ENCODE measurements at places on chromosomes 4 and X. TPM values are rescaled to one million over a fixed set of nuclear protein-coding genes. Genes with fewer than 3 reads are reported as not detected.

The SCARB2 gene
- 149 TPM for total RNA-seq

The TEX13D gene
- not detected for total RNA-seq

The RAB33A gene
- total RNA-seq, result 0.19 TPM

The BMP3 gene
- total RNA-seq, result not detected

The TAB3 gene
- 7.2 TPM for total RNA-seq

The DUSP9 gene
- total RNA-seq, result 0.13 TPM

The DCHS2 gene
- total RNA-seq, result not detected

The SLITRK4 gene
- total RNA-seq, result 2.9 TPM

The TECRL gene
- total RNA-seq, result not detected

The XK gene
- total RNA-seq, result under 0.01 TPM

The RS1 gene
- not detected for total RNA-seq

The ARHGEF38 gene
- not detected for total RNA-seq

The GYG2 gene
- total RNA-seq, result under 0.01 TPM

The DUSP21 gene
- total RNA-seq, result not detected

The DMP1 gene
- total RNA-seq, result not detected

The STX18 gene
- total RNA-seq, result 13.6 TPM

The PDE6B gene
- 6.9 TPM for total RNA-seq

The GPR82 gene
- total RNA-seq, result not detected

The CORIN gene
- 0.16 TPM for total RNA-seq

The CXCL9 gene
- not detected for total RNA-seq

The HPSE gene
- 0.81 TPM for total RNA-seq

The ADGRG4 gene
- total RNA-seq, result under 0.01 TPM

The PHKA2 gene
- 14.0 TPM for total RNA-seq

The HSD17B13 gene
- 0.13 TPM for total RNA-seq

The TCP11X2 gene
- total RNA-seq, result not detected

The IDUA gene
- 5.8 TPM for total RNA-seq

The ZNF630 gene
- 0.65 TPM for total RNA-seq

The PRDM8 gene
- not detected for total RNA-seq

The MAGIX gene
- total RNA-seq, result 0.32 TPM

The DCAF12L2 gene
- not detected for total RNA-seq

The CSN3 gene
- total RNA-seq, result not detected

The TLL1 gene
- 12.5 TPM for total RNA-seq

The PAGE1 gene
- not detected for total RNA-seq

The CXCL6 gene
- 0.31 TPM for total RNA-seq

The KIAA1210 gene
- total RNA-seq, result not detected

The PNCK gene
- not detected for total RNA-seq

The DRD5 gene
- not detected for total RNA-seq

The CYSLTR1 gene
- total RNA-seq, result 0.81 TPM

The CXorf65 gene
- not detected for total RNA-seq
